ENCODE measurements at places on chromosomes 4 and X.

DNA sequence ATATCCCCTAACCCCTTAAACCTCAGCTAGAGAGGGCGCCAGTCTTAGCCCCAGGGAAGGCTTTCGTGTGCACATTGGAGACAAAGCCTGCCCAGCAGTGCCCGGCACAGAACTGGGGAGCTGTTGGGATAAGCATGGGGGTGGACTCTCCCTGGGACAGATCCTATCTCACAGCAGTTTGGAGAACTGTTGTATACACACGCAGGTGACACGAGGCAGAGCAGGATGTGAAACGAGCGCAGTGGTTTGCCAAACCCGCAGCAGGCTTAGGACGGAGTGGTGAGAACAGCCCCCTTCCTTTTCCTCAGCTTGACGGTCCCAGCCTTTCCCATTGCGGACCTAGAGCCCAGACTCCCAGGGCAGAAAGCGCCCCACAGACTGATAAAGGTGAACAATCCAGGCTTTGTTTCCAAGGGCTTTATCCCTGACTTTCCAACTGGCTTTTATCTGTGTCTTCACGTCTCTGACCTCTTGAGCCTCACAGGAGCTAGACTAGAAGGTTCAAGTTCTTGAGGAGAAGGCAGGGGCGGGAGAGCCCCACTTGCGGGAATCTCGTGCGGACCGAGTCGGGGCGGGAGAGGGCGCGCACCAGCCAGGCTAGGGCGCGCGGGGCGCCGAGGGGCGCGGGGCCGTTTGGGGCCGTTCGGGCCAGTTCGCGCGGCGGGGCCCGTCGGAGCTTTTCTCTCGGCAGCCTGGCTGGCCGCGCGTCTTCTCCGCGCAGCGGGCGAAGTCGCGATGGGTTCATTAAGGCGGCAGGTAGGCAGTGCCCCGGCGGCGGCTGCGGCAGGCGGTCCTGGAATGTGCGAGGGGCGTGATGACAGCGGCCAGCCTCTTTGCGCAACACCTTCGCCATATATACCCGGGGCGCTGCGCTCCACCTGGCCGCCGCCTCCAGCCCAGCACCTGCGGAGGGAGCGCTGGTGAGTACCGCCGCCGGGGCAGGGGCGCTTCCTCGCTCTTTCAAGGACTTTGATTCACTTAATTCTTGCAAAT is at the start of gene SLC34A2:
Gene SLC34A2, plus strand, starts transcription at position 881 of the 993 bp plus-strand sequence. CDS start 6,650 bp downstream, outside the sequence.
- DNase-seq = no peak

- no peak for DNase-seq
Observed at GRCh38 chr4:121189326-121190215, 25.4 kb upstream of the TNIP3 start.

DNA sequence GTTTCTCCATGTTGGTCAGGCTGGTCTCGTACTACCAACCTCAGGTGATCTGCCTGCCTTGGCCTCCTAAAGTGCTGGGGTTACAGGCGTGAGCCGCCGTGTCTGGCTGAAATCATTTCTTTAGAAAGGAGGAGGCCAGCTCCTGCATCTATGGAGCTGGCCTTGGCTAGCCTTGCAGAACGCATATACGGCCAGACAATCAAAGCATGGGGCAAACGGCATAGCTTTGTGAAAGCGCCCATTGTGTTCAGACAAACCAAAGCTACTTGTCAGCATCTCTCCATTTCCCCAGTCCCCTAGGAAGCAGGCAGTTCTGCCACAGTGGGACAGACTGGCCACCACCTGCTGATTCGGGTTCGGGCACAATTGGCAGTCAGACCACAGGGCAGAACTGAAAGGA is 48.9 kb upstream of the IQSEC2 start:
- DNase-seq = no peak

DNA sequence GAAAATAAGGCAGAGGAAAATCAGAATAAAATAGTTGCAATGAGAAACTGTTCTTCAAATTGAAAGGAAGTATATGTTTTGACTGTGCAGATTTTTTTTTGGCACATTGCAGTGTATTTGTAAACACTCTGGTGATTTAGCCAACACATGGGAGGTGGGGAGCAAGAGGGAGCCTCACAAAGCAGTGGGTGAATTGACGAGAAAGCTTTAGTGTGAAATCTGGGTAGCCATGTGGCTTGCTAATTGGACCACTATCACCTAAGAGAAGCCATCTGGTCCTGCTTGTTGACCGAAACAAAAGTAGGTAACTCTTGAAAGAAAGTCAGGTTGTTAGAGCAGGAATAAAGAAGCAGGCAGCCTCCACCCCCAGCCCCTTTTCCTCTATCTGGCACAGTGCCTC is 10.4 kb downstream of the CLCN5 start:
- no peak for DNase-seq

DNA sequence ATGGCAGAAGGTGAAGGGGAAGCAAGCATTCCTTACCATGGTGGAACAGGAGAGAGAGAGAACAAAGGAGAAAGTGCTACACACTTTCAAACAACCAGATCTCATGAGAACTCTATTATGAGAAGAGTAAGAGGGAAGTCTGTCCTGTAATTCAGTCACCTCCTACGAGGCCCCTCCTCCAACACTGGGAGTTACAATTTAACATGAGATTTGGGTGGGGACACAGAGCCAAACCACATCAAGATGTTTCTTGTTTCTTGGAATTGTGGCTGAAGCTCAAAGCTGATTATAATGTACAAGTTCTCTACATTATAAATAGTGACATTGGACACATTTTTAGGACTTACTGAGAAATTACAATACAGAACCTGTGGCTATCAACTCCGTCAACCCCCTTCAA is 29.5 kb upstream of the TAPT1 start:
- no peak for DNase-seq

DNA sequence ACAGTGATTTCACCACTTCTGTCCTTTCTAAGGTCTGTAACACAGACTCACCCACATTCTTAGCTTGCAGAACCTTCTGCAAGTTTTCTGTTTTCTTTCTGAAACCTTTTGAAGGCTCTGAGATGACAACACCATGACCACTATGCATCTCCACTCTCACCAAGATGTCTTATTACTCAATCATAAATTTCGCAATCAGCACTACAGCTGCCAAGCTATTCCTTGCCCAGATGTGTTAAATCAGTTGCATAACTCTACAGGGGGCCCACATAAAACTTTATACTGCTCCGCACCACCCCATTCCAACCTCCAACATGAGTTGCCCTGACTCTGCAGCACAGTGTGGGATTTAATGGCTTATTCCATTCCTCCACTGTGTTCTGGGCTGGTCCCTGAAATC is 229.9 kb downstream of the COL25A1 start:
- DNase-seq = no peak

GRCh38 chrX:135410861-135411627 is 10.7 kb upstream of the SMIM10L2A start:
- no peak for DNase-seq

DNA sequence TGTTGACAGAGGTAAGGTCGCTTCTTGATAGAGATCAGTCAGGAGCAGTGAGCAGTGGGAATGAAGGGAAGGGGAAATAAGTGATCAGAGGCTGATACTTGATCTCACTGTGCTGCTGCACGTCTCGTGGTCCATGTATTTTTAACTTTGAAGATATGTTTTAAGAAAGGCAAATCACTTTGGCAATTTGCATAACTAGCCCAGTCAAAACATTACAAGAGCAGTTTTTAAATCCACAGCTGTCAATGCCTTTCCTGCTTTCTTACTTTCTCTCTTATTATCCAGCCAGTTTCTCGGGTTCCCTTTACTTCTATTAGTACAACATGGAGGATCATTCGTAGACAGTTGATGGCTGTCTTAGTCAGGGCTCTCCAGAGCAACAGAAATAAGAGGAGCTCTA is 472.8 kb downstream of the TMA16 start:
- DNase-seq = no peak

DNA sequence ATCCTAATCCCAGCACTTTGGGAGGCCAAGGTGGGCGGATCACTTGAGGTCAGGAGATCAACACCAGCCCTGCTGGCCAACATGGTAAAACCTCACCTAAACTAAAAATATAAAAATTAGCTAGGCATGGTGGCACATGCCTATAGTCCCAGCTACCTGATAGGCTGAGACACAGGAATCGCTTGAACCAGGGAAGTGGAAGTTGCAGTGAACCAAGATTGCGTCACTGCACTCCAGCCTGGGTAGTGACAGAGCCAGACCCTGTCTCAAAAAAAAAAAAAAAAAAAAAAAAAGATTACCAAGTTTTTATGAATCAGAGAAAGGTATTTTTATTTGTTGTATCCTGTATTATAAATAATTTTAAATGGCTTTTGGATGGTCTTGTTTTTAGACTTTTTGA is 15.1 kb downstream of the TRAPPC11 start:
- no peak for DNase-seq

GRCh38 chr4:121073004-121073435 is 685 bp upstream of the NDNF start:
- DNase-seq = no peak

DNA sequence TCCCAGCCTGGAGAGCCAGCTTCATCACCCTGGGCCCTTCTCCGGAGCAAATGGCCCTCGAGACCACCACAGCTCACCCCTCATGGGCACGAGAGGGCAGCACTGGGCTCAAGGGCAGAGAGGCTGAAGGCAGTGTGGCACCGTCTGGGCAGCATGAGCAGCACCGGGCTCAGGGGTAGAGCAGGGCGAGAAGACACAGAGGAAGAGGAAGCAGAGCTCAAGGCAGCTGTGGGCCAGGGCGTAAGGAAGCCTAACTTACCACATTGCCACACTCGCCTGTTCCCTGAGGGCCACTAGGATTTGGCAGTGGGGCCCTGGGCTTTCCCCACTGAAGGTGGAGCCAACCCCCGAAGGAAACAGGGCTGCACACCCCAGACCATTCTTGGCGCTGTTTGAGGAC is 15.5 kb downstream of the ZNF185 start:
- DNase-seq = no peak

GRCh38 chr4:15563871-15564270 is 91.3 kb downstream of the FBXL5 start:
- DNase-seq = no peak

DNA sequence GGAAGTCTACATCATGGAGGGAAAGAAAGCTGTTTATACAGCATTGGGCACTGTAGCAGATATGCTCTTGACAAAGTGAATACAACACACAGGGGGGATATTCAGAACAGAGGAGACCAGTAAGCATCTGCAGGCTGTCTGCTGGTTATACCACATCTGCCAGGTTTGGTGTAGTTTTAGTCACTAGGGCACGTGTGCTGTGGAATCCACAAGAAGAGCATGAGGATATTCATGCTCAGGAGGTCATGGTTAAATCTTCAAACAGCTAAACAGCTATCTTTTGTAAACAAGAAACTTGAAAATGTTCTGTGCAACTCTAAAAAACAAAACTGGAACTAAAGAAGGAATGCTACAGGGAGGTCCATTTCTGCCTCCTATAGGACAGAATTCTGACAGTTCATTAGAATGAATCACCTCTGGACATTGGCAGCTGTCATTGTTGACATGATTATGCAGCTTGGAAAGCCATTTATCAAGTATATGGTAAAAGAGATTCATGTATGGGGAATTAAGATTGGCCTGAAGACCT is 175.8 kb downstream of the RCHY1 start:
- DNase-seq = no peak

GRCh38 chr4:142351958-142352357 is 494.1 kb downstream of the INPP4B start:
- no peak for DNase-seq

DNA sequence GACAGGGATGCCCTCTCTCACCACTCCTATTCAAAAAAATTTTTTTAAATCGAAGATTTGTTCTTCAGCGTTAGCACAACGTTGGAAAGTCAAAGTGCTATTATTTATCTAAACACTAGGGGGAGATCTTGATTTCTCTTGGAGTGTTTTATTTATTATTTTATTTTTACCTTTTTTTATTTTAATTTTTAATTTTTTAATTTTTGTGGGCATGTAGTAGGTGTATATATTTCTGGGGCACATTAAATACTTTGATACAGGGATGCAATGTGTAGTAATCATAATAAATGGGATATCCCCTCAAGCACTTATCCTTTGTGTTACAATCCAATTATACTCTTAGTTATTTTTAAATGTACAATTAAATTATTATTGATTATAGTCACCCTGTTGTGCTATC is 37.4 kb upstream of the SLC10A4 start:
- peak; percentile 3 for DNase-seq

DNA sequence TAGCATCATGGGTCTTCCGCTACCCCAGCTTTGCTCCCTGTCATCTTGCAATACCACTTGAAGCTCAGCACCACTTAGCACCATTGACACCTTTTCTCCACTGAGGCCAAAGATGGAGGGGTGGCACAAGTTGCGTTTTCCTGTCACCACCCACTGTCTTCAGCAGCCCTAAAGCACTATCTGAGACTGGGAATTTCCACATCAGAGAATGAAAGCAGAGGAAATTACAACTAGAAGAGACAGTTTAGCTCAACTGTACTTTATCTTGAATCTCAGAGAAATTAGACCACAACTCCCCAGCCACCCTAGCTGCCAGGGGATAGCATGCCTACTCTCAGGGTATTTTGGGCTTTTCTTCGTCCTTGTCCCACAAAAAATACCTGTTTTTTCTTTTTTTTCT is 111.0 kb downstream of the DDIT4L start:
- DNase-seq = no peak

DNA sequence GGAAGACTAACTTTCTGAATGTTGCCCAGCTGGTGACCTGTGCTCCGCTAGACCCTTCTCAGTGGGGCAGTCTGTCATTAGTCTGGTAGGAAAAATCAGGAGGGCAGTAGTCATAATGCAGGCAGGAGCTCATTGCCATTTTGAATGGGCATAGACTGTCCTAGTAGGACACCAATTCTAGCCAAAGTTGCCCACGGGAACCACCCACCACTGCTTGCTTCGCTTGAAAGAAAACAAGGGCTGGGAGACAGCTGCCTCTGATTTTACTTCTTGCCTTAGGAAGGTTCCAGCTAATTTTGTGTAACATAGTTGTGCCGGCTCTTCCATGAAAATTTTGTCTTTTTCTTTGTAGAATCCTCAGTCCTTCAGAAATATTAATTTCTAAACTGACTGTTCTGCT is 23.3 kb downstream of the HOPX start:
- DNase-seq = no peak

- no peak for DNase-seq
Observed at GRCh38 chrX:40496728-40497127, 84.0 kb upstream of the ATP6AP2 start.
